ENCODE measurements at places on chromosomes 5 and 9.

- DNase-seq: no peak
Observed at GRCh38 chr9:14529054-14529453, 164.2 kb downstream of the ZDHHC21 start.

DNA sequence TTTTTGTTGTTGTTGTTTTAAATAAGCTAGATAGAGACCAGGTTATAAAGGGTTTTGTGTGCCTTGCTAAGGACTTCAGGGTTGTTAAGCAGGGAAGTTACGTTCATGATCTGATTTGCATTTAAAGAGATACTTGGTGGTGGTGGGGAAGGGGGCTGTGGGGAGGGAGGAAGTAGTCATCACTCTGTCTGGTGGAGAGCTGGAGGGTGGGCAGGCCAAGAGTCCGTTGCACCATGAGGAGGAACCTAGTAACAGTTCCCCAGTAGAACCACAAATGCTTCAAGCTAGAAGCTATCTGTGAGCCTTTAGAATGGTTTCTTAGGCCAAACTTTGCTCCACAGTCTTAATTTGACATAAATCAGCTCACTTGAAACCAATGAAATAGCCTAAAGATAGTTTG lies 18.7 kb upstream of the ROPN1L start:
- DNase-seq: no peak

DNA sequence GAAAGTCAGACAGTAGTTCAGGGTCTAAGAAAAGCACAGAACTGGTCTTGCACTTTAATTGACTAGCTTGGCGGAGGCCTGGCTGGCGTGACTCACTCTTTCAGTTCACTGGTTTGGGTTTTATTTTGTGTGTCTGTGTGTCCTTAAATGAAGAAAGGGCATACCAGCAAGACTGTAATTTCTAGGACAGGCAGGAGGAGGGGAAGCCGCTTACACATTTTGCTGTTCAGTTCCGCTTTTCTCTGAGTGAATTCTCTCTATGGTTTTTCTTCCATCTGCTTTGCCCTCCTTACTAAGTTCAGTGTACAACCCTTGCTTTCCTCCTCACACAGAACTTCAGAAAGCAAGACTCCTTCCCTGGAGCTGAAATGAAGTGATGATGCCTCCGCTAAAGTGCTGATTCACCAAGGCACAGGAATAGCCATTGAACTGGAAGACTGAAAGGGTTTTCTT lies 150.8 kb downstream of the MEF2C start:
- DNase-seq: peak; percentile 69

DNA sequence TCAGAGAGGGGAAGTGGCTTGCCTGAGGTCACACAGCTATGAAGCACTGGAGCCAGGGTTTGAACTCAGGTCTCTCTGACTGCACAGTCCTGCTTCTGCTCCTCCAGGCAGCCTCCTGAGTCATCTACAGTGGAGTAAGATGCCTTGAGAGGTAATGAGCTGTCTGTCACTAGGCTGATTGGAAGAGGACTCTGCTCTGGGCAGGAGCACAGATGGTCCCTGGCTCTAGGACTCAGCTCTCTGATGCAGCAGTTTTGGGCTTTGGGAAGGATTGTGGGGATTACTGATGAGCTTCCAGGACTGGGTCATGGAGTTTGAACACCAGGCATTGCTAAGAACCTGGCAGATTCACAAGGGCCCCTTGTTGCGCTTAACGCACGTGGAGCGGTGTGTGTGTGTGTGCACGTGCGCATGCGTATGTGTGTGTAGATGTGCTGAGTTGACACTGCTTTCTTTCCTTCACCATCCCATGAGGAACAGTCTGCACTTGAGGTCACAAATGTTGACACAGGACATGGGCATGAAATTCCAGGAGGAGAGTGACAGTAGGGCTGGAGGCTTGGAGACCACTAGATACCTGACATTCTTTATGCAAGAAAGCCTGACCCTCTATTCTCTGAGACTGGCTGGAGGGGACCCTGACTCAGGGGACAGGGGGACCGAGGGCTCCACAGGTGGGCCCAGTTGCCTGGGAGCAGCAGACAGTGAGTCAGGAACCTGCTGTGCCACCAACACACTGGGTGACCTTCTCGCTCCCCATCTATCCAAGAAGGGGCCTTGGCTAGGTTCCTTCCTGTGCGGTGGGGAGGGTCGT lies 170.5 kb downstream of the RGS3 start:
- no peak for DNase-seq

- DNase-seq: no peak
Observed at GRCh38 chr9:7236186-7236585, 478.4 kb downstream of the KDM4C start.

DNA sequence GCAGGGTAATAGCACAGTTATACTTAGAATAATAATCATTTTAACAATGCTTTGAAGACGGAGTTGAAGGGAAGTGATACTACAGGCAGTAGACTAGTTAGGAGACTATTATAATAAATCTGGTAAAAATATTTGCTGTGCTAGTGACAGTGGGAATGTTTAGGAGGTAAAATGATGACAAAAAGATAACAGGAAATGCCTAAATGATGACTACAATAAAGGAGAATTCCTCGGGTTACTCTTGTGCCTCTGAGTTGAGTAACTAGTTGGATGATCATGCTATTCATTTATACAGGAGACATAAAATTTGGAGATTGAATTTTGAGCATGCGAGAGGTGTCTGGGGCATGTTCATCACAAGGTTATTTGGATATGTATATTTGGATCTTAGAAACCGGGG lies 32.2 kb upstream of the PAM start:
- DNase-seq: no peak

- DNase-seq: no peak
Observed at GRCh38 chr5:113939988-113940387, 421.9 kb upstream of the KCNN2 start.

- no peak for DNase-seq
Observed at GRCh38 chr9:119318371-119318770, 50.9 kb downstream of the BRINP1 start.

DNA sequence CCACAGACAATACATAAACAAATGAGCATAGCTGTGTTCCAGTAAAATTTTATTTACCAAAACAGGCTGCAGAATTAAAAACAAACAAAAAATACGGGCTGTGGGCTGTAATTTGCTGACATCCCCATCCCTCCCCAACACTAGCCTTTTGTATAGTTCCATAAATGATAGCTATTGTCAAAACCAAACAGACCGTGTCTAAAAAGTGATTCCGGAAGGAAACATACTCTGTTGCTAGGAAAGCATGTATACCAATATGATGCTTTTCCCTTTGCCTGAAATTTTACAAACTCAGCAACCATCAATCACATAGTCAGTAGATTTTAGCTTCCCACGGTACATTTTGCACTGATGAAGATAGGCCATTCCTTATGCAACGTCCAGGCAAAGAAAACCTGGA lies 80.0 kb downstream of the TMEM215 start:
- no peak for DNase-seq

All from right cardiac atrium (tissue), 5 donors.